ENCODE measurements at places on chromosomes 16 and 17.
A peak's percentile ranks its signal among the peaks of the same experiment; 100 is the strongest.

DNA sequence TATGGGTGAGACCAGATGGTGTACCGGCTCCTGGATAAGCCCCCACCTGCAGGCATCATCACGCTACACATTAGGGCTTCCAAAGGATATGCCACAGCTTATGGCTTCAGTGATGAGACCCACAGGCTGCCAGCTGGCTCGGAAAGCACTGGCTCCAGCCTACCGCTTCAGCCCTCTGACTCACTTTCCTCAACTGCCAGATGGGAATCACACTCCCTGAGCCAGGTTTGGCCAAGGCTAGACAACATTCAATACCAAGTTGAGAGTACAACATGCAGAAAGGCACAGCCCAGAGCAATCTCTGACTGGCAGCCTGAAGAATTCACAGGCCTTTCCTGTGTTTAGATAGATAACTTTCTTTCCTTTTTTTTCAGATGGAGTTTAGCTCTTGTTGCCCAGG is 10.3 kb downstream of the CENPV start:
- H3K4me3 ChIP-seq = no peak overlapping the region
- H3K4me1 ChIP-seq = no peaks in the 10 kb centered on the region
- no peak overlapping the region for H3K27ac ChIP-seq

- H3K36me3 ChIP-seq = no peaks in the 10 kb centered on the region
- peak; percentile 7 for DNase-seq
- no peaks in the 10 kb centered on the region for H3K4me1 ChIP-seq
- no peaks in the 10 kb centered on the region for H3K27me3 ChIP-seq
- H3K27ac ChIP-seq = no peak overlapping the region
- no peak overlapping the region for H3K4me3 ChIP-seq
Observed at GRCh38 chr17:72422505-72423285, 301.9 kb downstream of the SOX9 start.

DNA sequence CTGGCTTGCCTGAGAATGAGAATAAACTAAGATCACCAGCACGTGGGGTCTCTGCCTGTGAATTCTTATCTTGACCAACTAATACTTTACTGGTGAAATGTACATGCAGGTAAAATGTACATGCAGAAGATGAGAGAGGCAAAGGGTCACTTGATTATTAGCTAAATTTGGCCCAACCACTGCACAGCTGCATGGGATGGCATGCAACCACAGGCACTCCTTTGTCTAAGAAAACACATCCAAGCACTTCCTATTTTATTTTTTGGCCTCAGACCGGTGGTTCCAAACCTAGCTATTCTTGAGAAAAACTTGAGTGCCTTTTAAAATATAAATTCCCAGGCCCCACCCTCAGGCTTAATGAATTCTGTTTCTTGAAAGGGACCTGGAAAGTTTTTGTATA is 77.9 kb downstream of the SYCE1L start:
- H3K4me3 ChIP-seq = no peak overlapping the region
- no peaks in the 10 kb centered on the region for H3K27me3 ChIP-seq
- H3K4me1 ChIP-seq = no peaks in the 10 kb centered on the region
- no peak for DNase-seq
- H3K27ac ChIP-seq = no peak overlapping the region
- no peaks in the 10 kb centered on the region for H3K36me3 ChIP-seq

GRCh38 chr16:51392521-51393187 is 241.6 kb upstream of the SALL1 start:
- H3K4me1 ChIP-seq = no peaks in the 10 kb centered on the region
- H3K4me3 ChIP-seq = no peak overlapping the region
- H3K27me3 ChIP-seq = no peaks in the 10 kb centered on the region
- H3K36me3 ChIP-seq = no peaks in the 10 kb centered on the region
- H3K27ac ChIP-seq = no peak overlapping the region
- DNase-seq = no peak

Measured in thymus (tissue), 14 donors.